IMR-90 (cell line): ENCODE measurements at places on chromosomes 7 and 10. TPM values are rescaled to one million over a fixed set of nuclear protein-coding genes. Genes with fewer than 3 reads are reported as not detected.

Gene TMEM178B
- total RNA-seq = under 0.01 TPM in 2 replicates

Gene SUV39H2
- 14.5 and 23.3 TPM in 2 replicates for total RNA-seq

Gene HMX3
- not detected in 2 replicates for total RNA-seq

Gene BLNK
- not detected in 2 replicates for total RNA-seq

Gene WASHC2C
- total RNA-seq = 27.2 and 45.3 TPM in 2 replicates

Gene NME8
- total RNA-seq = not detected in 2 replicates

Gene CALN1
- total RNA-seq = not detected in 2 replicates

Gene CPA1
- total RNA-seq = not detected in 2 replicates

Gene WNT8B
- not detected in 2 replicates for total RNA-seq
